Gastrocnemius medialis (tissue), 4 donors: ENCODE measurements at places on chromosomes 6 and 20.

- no peak for DNase-seq
These were observed 59.1 kb upstream of the BHLHE23 start for GRCh38 chr20:63065911-63066310.

DNA sequence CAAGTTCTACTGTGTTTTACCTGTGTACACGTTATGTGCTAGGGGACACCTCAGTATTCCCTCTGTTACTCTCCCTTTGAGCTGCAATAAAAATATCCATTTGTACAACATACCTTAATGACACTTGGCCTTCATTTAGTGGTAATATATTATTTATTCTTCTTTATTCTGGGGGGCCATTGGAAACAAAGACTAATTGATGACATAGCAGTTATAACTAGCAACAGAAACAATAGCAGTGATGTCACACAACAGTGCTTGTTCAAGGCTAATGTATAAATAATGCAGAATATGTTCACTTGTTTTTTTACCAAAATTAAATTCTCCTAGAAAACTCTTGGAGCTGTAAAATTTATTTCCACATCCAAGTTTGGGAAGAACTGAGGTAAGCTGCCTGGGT lies 92.2 kb upstream of the FAM83B start:
- DNase-seq: no peak

DNA sequence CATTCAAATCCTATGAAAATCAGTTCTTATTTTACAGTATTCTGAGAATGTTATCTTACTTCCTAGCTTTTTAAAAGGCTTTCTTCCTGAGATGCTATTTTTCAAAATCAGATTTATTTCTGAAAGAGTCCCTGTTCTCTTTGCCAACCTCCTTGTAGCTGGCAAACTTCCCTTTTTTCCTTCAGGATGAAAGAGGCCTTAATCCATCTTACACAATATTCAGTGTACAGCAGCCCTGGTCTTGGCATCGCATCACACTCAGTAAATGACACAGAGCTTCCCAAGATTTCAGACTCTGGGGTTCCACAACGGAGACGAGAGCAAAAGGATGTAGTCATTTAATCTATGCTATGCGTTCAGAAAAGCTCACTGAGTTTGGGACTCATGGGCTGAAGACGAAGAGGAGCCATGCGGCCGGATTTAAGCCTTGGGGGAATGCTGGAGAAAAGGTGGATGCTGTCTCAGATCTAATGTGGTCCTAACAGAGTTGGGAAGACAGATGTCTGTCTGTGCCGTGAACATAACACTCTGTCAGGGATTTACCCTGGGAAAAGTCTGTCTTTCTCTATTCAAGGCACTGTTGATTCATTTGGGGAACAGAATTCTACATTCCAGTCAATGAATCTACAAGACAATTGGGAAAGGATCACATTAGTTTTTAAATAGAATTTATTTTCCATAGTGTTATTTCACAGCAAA lies 616.4 kb upstream of the AGPAT4 start:
- no peak for DNase-seq

DNA sequence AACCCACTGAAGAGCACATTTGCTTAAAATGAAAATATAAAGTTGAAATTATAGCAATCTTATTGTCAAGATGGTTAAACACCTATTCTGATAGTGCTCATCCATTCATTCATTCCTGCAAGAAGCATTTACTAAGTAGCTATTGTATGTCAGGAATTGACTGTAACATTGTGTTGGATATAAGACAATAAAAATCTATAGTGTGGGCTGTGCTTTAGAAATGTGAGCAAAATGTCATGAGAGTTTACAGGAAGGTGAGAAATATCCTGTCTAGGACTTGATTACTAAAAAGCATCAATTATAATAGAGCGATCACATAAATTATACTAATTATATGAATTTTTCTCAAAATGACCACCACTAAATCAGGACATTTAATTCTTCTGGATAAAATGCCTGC lies 123.0 kb downstream of the HAO1 start:
- DNase-seq: no peak

DNA sequence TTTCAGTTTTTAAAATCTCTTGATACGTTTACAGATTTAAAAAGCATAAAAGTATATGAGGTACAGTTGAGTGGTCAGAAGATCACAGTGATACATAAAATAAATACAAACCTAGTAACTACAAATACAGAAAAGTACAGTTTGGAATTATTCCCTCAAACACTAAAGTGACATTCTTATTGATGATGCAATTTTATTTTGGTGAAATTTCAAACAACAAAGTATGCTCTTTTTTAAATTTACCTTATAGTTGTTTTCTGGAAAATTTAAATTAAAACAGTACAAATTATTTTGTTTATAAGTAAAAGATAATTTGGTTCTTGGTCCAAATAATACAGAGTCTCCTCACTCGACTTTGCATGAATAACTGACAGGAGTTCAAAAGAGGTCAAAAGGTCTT lies 1305.1 kb upstream of the GJE1 start:
- DNase-seq: no peak
